ENCODE measurements at places on chromosomes 13 and 19.
A peak's percentile ranks its signal among the peaks of the same experiment; 100 is the strongest.

- DNase-seq: no peak
Measured at GRCh38 chr19:29624489-29625185, 18.6 kb downstream of the POP4 start.

DNA sequence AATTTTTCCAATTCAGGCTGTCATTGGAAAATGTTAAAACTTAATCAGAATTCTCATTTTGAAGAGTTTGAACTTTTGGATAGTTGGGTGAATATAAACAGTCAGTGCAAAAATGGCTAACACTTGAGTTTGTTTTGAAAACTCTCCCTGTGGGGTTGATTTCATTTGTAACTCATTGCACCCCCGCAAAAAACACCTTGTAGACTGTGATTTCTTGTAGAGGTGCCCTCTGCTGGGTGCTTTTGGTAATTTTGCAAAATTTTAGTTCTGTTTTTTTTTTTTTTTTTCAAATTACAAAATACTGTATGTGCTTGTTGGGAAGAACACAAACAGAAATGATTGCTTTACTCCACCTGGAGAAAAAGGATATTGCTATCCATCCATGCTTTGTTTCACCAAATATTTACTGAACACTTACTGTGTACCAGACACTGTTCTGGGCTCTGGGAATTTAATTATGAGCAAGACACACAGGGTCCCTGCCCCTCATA is 28.2 kb upstream of the GPI start:
- no peak for DNase-seq

DNA sequence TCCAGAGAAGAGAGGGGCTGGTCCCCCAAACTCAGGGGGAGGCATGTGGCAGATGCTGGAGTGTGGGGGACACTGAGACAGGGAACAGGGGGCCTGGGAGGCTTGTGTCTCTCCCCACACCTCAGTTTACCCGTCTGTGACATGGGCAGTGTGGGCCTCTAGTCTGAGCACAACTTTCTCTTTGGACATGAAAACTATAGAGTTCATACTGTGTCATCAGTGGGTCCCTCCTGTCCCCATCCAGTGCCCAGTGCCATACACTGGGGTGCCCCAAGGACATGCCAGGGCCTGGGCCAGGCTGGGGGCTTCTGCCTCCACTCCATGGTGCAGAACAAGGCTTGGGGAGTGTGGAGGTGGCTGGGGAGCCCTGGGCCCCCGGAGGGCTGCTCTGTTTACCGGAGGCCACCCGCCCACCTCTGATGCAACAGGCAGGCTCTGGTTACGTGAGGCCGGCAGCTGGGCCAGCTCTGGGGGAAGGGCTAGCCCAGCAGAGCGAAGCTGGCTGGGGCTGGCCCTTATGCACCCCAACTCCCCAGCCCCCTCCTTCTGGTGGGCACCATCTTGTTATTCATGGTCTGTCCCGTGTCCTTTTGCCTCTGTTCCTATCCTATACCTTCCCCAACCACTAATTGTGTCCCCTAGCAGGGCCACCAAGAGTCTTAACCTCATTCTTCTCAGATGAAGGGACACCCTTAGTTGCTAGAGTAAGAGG is 1.9 kb upstream of the MEF2B start:
- DNase-seq: no peak

- DNase-seq: no peak
Measured at GRCh38 chr13:96822895-96823294, 171.4 kb downstream of the OXGR1 start.

DNA sequence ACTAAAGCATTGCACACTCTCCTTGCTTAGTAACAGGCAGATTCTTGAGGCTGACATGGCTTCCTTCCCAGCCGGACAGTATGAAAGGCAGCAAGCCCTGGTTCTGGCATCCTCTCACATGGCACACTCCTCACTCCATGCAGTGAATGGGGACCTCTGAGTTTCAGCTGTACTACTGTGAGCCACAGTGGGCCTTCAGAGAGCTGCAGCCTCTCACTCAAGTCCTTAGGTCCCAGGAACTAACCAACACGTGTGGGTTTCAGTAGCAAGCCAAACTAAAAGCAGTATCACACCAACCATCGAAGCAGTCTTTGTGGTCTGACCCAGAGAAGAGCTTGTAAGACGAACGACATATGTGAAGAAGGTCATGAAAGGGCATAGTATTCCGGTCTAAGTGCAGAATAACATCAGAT is 128.2 kb downstream of the TBC1D4 start:
- no peak for DNase-seq

- DNase-seq: no peak
Measured at GRCh38 chr13:32316028-32316339, 676 bp downstream of the BRCA2 start.

GRCh38 chr19:33849551-33850147 is 53.0 kb downstream of the KCTD15 start:
- no peak for DNase-seq

DNA sequence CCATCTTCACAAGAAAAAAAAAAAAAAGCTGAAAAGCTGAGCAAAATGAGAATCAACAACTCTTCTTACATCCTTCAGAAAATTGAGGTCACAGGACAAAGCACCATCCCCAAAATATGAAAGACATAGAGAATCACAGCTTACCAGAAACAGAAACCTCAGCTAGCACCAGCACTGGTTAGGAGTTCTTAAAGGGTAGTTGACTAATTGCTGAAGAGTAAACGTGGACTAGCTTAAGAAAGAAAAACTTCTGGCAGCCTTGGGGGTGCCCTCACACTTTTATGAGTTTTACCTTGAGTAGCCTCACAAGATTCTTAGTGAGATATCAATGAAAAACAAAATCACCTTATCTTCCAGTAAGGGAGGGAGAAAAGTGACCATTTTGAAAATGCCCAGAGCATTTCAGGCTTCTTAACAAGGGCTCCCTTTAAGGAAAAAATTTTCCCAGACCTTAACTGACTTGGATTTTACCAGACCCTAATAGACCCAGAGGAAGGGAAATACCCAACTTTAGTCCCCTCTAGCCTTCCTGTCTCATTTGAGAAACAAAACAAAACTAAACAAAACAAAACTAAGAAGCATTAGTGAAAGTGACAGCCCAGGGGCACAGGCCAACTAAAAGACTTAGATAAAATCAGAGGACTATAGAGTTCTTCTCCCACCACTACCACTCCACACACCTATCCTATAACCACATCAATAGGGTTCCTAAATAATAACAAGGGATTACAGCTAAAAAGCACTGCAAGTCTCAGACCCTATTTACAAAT is 888.6 kb downstream of the DIAPH3 start:
- DNase-seq: no peak

DNA sequence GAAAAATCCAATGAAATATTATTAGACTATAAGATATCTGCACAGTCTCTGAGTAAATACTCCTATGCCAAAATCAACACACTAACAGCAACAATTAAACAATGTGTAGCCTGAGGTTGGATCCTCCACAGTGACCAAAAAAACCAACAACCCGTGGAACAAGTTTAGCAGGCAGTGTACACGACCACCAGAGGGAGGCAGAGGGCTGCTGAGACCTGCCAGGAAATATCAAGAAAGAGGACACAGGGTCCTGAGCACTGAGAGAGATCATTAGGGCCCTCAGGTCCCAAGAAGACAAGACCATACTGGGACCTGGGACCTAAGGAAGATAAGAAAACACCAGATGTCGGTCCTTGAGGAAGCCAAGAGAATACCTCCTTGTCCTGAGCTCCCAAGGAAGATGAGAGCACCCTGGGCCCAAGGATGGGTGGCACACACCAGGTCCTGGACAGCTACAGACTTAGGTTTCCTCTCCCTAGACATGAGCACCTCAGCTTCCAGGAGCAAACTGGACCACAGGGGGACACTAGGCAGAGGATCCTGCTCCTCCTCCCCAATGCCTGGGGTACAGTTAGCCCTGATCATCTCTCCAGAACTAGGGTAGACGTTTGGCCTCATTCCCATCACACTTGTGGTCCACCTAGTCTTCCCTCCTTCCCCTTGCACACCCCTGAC is 822 bp upstream of the ZNF274 start:
- no peak for DNase-seq

- DNase-seq: no peak
Measured at GRCh38 chr13:108834193-108834592, 204.8 kb downstream of the MYO16 start.

DNA sequence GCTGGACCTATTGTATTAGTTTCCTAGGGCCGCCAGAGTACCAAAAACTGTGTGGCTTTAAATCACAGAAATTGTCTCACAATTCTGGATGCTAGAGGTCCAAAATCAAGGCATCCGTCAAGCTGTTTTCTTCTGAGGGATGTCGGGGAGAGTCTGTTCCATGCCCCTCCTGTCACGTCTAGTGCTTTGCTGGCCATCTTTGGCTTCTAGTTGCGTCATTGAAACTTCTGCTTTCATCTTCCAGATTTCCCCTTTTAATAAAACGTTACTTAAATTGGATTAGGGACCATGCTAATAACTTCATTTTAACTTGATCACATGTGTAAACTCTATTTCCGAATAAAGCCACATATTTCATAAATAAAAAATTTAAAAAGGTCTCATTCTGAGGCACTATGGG is 47.5 kb downstream of the TRPM4 start:
- DNase-seq: no peak

DNA sequence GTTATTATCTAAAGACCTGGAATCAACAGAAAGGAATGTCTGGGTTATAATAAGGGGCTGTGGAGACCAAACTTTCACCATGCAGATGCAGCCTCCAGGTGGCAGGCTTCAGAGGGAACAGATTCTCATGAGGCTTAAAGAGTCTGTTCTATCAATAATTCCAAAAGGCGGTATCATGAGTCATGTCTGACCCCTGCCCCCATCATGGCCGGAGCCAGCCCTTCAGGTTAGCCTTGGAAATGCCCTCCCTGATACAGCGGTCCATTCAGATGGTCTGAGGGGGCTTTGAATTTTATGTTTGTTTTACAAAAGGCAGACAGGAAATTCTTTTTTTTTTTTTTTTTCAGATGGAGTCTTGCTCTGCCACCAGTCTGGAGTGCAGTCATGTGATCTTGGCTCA is 21.7 kb upstream of the LAMP1 start:
- DNase-seq: no peak

GRCh38 chr19:17214508-17215126 is 540 bp upstream of the USE1 start:
- DNase-seq: no peak

DNA sequence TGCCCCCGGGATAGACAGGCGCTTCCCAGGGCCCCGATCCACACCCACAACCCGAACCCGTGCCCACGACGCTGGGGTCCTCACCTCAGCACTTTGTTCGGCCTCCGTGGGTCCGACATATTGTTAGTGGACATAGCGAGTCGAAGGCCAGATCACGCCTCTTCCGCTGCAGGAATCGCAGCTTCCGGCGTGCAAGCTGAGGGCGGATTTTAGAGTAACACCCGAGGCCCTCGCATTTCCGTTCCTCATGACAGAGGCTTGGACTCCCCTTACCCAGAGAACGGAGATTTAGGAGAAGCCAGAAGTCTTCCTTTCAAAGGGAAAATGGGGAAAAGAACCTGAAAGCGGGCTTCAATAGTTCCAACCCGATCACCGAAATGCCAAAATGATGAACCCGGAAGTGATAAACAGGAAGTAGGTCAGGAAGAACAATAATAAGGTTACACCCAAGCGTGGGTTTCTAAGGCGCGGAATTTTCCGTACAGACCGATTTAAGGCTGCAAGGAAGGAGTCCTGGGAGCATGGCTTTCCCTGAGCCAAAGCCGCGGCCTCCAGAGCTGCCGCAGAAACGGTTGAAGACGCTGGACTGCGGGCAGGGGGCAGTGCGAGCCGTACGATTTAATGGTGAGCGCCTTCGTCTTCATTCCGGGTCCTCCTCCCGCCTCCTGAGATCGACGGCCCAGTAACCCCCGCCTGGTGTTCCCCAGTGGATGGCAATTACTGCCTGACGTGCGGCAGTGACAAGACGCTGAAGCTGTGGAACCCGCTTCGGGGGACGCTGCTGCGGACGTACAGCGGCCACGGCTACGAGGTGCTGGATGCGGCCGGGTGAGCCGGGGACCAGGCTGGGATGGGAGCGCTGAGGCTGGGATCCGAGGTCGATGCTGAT is 2.9 kb downstream of the WDR83 start:
- DNase-seq: peak; percentile 16

DNA sequence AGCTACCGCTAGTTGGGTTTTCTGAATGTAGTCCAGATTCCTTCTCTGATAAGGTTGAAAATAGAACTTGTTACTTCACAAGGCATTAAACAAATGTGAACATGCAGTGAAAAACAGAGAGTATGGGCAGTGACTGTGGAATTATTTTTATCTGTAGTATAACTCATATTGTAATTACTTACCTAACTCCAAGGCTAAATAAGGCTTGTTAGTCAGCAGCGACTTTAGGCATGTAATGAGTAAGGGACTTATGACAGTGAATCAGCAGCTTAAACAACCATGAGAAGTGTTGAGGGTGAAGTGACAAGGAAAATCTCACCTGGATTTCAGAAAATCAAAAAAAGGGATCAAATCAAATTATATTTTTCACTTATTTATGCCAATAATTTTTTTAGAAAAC is 1719.5 kb upstream of the MIR17HG start:
- no peak for DNase-seq

DNA sequence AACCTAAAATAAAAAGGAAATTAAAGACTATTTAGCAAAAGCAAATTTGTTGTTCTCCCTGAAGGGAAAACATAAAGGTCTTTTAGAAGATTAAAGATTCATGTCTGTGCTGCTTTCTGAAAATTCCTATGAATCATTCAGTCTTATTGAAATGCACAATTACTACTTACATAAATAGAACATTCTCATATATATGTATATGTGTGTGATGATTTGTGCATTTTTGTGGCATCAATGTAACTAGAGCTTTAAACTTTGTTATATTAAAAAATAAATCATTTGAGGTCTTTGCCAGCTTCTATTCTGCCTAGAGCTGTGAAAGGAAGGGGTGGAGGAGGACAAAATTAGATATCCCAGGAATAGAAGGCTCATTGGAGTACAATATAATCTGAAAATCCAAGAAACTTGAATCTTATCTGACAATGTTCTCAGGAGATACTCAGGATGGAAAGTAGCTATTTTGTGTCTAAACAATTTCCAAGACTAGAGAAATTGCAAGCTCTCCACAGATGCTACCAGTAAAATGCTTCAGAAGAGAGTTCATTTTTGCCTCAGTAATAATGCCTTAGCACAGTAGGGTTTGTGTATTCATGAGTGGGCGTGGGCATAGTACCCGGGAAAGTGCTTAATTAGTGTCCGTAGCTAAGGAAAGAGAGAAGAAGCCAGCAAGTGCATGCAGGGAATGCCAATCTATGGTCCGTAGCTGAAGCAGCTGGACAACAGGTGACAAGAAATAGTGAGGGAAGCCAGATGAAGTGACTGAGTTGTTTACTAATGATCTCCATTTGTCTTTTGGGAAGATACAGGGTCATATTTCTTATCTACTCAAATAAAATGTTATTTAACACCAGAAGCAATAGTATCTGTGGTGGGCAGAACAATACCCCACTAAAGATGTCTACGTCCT is 395.5 kb upstream of the NBEA start:
- DNase-seq: no peak

GRCh38 chr13:30224732-30225131 is 82.6 kb downstream of the KATNAL1 start:
- no peak for DNase-seq

DNA sequence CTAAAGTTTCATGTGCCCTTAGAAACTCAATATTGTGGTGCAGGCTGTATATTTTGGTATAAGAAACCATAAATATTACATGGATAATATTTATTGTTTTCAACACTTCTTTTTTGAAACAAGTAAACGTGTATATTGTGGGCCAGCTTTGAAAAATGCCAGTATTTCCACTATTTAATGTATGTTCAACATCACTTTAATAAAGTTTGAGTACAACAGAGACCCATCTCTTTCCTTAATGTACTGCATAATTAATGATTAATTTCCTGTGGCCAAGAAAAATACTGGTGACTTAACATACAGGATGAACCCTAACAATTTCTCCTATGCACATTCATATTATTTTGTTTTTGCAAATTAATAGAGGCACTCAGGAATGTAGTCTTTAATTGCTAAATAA is 2891.5 kb downstream of the PCDH9 start:
- DNase-seq: no peak

GRCh38 chr19:33203529-33203928 is 9.4 kb downstream of the LRP3 start:
- no peak for DNase-seq

Measured in NCI-H2081 treated with DMSO at 0.1 percent for 48 hours (cell line).